ENCODE measurements at places on chromosomes 2 and 18.

GRCh38 chr2:238560234-238560633 is 133.5 kb downstream of the ASB1 start:
- DNase-seq, result no peak

- DNase-seq, result no peak
Observed at GRCh38 chr2:211228559-211228958, 672.2 kb downstream of the CPS1 start.

GRCh38 chr2:3641181-3641580 is 16.8 kb upstream of the ALLC start:
- no peak for DNase-seq

- no peak for DNase-seq
Observed at GRCh38 chr2:234444242-234444730, 52.6 kb downstream of the ARL4C start.

DNA sequence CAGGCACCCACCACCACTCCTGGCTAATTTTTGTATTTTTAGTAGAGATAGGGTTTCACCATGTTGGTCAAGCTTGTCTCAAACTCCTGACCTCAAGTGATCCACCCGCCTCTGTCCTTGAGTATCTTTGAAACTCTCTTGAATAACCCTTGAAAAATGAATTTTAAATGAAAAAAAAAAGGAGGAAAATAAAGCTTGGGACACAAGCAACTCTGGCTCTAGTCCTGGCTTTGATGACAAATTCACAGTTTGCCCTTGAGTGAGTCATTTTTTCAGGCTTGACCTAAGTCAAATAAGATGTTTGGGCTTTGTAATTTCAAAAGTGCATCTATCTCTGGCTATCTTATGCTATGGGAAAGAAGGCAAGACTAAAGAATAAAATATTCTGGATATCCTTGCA is 79.0 kb upstream of the TRIB2 start:
- no peak for DNase-seq

DNA sequence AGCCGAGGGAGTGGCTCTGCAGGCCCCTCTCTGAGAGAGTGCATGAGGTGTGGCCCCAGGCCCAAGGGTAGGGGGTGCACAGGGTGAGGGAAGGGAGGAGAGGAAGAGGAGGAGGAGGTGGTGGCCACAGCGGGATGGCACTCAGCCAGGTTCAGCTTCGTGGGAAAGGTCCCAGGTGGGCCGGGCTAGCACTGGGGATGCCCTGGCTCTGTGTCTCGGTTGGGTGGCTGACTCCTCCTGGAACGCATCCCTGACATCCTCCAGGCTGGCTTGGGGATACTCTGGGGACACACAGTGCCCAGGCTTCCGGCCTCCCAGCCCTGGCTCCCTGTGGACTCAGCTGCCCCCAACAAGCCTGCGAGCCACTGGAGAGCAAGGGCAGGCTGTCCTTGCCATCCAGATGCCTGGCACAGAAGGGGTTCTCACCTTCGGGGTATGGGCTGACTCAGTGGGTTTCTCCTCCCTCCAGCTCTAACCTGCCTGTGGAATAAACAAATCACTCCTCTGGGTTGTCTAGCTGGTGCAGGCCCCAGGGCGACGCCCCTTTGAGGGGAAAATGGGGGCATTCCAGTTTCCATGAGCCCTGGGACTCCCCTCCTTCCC is 582 bp upstream of the ZAP70 start:
- no peak for DNase-seq

DNA sequence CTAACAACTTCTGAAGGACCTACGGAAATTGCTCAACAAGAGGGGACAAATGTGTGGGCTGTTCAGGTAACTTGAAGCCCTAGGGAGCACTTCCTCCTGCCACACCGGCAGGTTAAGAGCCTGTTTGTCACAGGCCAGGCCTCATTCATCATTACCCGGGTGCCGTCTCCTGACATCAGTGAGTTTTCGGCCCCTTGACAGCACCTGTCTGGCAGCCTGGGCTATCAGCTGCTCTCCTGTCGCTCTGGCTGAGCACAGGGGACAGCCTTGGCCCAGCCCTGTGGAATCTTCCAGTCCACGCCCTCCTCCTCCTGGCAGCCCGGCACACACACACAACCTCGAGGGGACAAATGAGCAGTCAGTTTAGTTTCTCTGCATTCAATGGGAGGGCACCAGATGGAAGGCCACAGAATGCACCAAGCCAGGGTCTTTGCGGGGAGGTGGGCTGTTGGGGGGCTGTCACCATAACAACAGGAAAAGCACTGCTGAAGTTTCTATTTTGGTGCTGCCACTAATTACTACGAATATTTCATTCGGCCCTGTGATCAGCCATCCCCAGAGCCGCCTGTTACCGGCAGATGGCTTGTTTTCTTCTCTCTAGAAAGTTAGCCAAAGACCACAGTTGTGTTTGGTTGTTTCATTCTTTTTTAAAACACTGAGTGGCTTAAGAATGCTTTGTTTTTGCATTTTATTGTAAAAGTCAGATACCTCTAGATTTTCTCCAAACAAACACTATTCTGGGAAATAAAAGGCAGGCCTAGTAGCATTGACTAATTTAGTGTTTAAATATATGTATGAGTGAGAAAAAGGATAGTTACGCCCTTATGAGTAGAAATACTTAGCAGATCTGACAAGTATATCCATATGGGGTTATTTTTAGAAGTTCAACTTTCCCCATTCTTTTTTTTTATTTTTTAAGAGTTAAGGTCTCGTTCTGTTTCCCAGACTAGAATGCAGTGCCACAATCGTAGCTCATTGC is 189.9 kb upstream of the NDUFV2 start:
- peak; percentile 5 for DNase-seq

DNA sequence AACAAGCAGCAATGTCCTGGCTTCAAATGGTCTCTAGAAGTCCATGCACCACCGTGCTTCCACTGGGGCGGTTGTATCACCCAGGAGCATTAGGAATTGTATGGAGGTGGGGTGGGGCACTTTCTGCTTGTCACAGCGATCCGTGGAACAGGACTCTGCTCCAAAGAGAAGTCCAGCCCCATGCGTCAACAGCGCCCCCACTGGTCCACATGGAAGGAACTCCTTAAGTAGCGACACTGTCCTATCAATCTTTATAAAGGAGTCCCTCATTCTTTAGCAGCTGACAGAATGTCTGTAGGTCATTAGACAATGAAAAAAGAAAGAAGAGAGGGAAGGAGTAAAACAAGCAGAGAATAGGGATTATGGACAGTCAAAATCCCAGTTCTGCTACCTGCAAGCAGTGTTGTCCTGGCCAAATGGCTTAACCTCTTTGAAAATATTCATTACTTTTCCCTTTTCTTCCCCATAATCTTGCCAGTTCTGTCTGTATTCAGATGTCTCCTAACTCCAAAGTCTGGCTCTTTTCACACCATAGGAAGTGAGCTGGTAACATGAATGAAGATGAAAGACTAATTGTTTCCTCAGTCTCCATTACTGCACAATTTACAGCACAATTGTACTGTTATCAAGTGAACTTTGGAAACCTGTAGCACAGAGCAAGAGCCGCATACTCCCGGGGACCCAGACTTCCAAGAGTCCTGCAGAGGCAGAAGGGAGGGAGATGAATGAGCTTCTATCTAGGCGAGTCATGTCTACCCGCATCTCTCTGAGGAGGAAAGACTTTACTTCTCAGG is 9.9 kb downstream of the NFE2L2 start:
- DNase-seq, result no peak

- DNase-seq, result no peak
Observed at GRCh38 chr18:79513381-79514081, 117.8 kb downstream of the NFATC1 start.

DNA sequence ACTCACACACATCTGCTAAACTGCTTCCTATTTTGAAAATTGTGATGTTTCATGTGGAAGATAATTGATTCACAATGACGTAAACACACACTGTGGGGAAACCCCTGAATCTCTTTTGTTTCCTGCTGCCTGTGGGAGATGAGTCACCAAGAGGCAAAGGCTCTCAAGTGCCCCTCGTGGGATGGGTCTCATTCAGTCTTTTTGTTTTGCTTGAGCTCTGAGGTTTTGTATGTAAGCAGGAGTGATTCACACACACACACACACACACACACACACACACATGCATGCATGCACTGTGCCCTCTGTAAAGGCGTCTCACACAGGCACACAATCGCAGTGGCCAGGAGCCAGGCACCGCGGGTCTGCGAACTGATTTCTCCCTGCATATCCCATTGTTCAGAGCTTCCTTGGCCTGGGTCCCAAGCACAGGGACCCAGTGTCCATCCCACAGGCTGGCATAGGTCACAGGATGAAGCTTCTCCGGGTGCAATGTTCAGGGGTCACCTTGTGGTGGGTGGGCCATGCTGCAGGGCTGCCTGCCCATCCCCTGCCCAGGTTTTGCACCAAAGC is 12.1 kb upstream of the ARHGEF4 start:
- DNase-seq, result no peak

- no peak for DNase-seq
Observed at GRCh38 chr2:60446413-60447267, 106.8 kb downstream of the BCL11A start.

DNA sequence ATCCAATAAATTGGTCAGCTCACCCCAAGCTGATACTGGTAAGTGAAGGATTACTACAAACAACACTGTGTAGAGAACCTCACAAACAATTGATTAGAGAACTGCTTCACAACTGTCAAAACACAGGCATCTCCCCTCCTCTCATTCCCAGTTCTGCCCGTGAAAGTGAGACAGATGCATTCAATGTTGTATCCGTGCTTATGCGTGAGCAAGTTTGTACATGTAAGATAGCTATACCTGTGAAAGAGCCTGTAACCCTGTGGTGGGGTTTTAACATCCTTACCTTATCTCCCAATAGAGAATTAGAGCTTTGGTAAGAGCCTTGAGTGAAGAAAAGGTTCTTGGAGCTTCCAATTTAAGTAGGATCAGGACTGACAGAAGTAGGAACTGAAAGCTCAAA is 9.1 kb downstream of the MARCHF4 start:
- DNase-seq, result no peak

DNA sequence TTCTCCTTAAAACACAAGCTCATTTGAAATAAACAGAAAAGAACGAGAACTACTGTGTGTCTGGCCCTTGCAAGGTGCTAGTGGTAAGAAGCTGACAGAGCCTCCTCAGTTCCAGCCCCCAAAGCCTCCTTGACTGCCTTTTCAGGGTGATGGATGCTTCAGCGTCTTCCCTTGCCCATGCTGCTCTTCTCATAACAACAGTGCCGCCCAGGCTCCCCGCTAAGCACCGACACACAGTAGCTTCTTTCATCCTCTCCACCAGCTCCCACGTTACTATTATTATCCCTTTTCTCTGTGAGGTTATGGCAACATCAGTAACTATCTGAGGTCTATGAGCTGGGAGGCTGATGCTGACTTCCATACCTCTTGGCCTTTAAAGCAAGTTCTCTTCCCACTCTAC is 418.6 kb downstream of the TSN start:
- DNase-seq, result no peak

DNA sequence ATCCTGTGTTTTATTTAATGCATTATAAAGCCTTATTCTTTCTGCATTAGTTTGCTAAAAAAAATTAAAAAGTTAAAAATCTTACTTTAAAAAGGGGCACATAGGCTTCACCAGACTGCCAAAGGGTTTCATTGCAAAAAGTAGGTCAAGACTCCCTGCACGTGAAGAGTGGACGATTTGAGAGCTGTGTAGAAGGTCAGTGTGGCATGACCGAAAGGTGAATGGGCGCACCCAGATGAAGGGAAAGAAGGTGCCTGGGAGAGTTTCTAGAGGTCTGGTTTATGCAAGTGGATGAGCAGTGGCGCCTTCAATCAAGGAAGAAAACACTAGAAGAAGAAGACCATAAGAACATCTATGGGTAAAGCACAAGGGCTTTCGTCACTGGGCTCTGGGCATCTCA is 111.0 kb downstream of the SP3 start:
- no peak for DNase-seq

DNA sequence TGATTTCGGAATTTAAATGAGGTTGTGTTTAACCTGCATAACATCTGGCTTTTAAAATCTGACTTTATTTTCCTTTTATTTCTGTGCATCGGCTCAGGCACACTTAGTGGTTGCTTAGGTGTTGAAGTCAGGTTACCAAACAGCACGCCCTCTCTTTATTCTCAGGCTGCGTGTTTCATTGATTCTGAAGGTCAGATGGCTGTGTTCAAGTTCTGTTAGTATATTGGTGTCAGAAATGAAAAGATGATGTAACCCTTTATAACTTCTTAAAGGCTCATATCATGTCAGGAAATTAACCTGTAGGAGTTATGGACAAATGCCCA is 246.5 kb downstream of the LDLRAD4 start:
- no peak for DNase-seq

GRCh38 chr2:3620834-3621233 is 25.9 kb downstream of the COLEC11 start:
- DNase-seq, result no peak

DNA sequence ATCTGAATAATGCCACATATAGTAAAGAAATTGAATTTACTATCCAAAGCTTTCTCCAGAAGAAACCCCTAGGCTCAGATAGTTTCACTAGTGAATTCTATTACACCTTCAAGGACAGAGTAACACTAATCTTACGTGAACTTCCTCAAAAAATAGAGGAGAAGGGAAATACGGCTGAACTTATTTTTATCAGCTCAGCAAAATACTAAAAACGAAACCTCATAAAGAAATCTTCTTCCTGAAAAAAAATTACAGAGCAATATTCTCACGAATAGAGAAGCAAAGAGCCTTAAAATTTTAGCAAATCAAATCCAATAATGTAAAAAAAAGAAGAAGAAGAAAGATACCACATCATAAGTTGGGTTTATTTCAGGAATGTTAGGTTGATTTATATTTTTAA is 14.7 kb downstream of the CAPN13 start:
- no peak for DNase-seq

DNA sequence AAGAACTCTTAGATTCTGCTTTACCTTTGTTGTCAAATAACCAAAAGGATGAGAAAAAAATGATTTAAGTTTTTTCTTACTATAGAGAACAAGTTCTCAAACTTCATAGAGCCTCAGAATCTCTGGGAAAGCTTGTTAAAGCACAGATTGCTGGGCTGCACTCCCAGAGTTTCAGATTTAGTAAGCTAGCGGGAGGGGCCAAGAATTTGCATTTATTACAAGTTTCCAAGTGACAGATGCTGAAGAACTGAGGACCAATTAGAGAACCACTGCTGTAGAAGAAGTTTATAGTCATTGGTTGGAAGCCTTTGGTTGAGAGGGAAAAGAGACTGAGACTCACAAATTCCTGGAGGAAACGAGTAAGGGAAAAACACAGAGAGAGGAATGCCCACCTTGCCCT is 32.1 kb downstream of the PID1 start:
- no peak for DNase-seq

DNA sequence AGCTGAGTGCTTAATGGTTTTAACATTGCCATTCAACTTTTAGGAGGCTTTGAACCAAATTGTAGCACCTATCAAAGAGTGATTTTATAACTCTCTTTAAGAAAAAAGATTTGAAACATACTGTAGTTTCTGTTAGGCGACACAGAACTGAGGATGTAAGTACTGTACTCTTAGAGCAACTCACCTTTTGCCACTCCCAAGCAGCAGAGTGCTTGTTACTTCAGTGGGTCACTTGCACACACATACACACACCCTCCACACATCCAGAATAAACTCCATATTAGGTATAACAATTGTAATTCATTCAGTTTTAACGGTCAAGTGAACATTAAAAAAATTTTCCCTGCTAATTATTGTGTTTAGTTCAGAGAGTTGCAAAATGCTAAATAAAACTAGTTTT is 118.3 kb downstream of the CAMKMT start:
- DNase-seq, result no peak

- no peak for DNase-seq
Observed at GRCh38 chr18:52936931-52937330, 596.9 kb downstream of the DCC start.
